Activated T-helper 2 cell treated with anti-CD3 and anti-CD28 coated beads, Interferon-gamma antibody, Interleukin-2, Interleukin-4, amounts not matched to agents 10 μg/mL and 5 μg/mL and 100 μg/mL, durations not matched to agents 14 hours and 24 hours and 36 hours (primary cell): ENCODE measurements at places on chromosomes 3 and 15. TPM values are rescaled to one million over a fixed set of nuclear protein-coding genes. Genes with fewer than 3 reads are reported as not detected.

CYP1A1 gene
- 0.37 and 0.48 TPM in 2 replicates for total RNA-seq

POTEB2 gene
- total RNA-seq = not detected in 2 replicates

HAPLN3 gene
- total RNA-seq = 68.1 and 71.4 TPM in 2 replicates

PLS1 gene
- 6.2 and 6.8 TPM in 2 replicates for total RNA-seq

ATP13A5 gene
- not detected in 2 replicates for total RNA-seq
